ENCODE measurements at places on chromosomes 4 and X.

DNA sequence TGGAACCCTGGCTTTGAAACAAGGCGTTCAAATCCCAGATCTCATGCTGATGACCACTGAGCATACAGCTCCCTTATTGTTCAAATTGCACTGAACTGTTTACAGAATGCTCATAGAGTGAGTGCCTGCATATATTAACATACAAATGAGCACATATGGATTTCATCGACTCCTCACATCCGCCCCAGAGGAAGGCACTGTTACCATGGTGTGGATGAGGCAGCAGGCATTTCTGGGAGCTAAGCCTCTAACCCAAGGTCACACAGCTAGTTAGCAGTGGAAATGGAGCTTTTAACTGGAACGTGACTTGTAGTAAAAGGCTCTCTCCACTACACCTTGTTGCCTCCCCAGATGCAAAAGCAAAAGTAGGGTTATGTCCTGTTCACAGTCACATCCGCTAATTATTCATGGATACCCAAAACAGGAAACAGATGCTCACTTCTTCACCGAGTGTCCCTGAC, 289.7 kb downstream of the STK32B start:
- DNase-seq = no peak

DNA sequence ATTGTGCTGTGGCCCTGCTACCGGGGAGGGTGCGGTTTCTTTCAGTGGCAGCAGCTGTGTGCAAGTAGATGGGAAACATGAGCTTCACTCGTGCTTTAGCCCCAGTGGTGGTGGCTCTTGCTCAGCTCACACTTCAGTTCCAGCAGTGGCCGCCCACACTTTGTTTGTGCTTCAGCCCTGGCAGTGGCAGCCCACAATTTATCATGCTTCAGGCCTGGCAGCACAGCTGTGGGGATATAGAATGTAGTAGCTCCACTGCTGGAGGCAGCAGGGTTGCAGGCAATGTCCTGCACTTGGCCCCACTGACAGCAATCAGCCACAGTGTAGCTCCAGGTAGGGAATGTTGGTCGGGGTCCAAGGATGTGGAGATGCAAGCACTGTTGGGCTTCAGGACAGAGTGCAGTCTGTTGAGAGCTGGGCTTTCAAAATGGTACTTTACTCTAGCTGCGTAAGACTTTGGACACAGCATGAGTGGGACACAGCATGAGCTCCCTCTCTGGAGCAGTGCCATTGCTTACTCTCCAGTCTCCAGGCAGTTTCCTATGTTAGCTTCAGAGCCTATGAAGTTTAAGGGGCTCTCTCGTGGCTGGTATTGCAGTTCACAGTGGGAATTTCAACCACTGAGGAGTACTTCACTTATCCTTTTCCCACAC, 413.1 kb downstream of the PDGFC start:
- no peak for DNase-seq

DNA sequence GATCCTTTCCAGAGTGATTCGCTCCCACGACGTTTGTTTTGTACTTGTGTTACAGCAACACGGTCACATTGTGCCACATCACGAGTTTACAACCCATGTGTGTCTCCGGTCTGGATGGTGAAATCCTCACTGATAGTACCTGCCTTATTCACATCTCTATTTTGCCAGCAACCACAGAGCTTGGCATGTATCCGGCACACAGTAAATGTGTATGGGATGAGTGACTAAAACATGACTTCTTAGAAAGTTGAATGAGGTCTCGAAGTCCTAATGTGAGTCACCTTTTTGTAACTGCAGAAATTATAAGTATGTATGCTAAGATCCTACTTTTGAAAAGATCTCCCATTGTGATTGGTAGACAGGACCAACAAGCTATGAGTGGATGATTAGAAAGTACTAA, 7.5 kb downstream of the STOX2 start:
- DNase-seq = no peak

DNA sequence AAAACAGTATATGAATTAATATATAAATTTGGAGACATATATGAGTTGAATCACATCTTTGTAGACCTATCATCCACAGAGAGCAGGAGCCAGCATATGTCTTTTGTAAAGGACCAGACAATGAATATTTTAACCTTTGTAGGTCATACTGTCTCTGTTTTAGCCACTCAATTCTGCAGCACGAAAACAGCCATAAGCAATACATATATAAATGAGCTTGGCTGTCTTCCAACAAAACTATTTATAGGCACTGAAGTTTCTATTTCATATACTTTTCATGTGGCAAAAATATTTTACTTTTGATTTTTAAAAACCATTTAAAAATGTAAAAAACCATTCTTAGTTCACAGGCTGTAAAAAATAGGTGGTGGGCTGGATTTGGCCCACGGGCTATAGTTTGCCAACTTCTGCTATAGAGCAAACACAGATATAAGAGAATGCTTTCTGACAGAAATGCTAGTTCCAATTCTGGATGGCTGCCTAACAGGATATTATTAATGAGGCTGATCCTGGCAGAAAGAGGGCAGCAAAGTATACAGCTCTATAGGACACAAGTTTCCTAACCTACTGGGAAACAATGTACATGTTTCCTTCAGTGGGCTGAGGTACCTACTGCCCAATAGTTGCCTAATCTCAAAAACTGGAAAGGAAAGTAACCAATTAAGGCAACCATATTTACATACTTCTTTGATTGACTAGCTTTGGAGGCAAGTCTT, 58.1 kb upstream of the UCP1 start:
- no peak for DNase-seq

DNA sequence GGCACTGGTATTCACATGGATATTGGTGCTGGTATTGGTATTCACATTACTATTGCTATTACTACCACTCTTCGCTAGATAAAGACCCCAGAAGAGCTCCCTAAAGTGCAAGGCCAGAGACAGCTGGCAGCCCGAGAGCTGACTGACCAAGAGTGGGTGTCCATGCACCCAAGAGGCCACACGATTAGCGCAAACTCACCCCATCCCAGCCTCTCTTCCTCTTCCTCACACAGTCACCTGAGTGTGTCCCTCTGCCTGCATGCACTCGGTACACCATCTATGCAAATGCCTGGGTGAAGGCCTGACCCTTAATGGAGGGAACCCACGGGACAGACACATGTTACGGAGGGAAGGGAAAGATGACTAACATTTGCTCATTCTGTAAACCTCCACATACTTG, 86.7 kb downstream of the HAUS3 start:
- DNase-seq = no peak

DNA sequence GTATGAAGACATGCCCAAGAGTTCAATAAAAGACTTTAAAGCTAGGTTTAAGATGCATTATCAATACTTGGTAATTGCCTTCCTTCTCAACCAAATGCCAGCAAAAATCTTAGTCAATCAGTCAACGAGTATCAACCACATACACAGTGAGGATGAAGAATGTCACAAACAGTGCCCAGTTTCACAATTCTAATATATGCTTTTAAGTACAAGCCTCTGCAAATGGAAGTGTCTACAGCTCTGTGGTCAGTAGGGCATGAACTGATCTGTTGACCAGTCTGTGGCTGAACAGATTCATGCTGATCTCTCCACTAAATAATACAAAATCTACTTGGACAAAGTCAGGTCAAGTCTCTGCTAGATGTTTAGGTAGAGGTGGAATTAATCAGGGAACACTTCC, 27.9 kb downstream of the PPARGC1A start:
- no peak for DNase-seq

- DNase-seq = no peak
These were observed 5.8 kb upstream of the USP38 start for GRCh38 chr4:143178923-143179322.

DNA sequence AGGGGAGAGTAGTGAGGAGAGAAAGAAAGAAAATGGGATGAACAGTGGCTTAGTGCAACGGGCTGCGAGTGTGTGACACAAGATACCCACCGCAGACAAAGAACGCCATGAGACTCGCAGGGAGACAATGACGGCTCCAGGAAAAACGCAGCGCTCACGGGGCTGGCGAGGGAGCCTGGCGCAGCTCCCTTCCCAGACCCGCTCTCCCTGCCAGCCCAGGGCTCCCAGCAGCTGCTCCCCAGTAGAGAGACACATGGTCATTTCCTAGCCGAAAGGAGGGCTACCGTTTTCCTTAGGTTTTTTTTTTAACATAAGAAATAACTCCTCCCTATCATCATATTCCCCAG, 149.5 kb downstream of the MAML3 start:
- DNase-seq = no peak

DNA sequence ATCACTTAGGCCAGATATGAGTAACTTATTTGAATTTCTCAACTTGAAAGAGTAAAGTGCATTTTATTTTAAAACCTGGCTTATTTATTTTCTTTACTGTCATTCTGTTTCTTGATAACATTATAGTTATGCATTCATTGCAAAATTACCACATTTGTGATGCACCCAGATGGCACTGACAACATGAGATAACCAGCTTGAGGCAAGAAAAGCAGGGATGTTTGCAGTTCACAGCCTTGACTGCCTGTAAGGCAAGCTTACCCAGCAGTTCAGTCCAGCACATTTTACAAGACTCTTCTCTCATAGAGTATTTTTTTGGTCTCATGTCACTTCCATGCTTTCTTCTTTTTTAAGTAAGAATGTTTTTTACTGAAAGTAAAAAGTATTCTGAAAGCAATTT, 25.3 kb upstream of the EPGN start:
- DNase-seq = no peak
